ENCODE measurements at places on chromosomes 6 and 20. TPM values are rescaled to one million over a fixed set of nuclear protein-coding genes. Genes with fewer than 3 reads are reported as not detected.

TAF11 gene
- 44.7 TPM for total RNA-seq

BPIFB1 gene
- total RNA-seq = 0.26 TPM

PPP1R3D gene
- 4.0 TPM for total RNA-seq

DNA sequence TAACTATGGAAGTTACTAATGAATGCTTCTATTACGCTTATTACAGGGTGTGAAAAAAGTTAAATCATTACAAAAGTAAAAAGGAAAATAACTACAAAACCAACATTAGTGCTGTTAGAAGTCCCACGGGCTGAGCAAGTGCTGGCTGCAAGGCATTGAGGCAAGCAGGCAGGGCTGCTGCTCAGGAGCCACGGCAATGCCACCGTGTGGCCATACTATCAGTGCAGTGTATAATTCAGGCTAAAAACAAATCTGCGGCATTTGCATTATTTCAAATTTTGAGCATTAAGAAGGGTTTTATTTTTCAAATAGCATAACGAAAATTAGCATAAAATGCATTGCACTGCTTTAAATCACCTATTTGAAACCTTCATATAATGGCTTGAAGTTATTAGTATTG, 17.1 kb downstream of the IFNGR1 start:
- DNase-seq = no peak

DNA sequence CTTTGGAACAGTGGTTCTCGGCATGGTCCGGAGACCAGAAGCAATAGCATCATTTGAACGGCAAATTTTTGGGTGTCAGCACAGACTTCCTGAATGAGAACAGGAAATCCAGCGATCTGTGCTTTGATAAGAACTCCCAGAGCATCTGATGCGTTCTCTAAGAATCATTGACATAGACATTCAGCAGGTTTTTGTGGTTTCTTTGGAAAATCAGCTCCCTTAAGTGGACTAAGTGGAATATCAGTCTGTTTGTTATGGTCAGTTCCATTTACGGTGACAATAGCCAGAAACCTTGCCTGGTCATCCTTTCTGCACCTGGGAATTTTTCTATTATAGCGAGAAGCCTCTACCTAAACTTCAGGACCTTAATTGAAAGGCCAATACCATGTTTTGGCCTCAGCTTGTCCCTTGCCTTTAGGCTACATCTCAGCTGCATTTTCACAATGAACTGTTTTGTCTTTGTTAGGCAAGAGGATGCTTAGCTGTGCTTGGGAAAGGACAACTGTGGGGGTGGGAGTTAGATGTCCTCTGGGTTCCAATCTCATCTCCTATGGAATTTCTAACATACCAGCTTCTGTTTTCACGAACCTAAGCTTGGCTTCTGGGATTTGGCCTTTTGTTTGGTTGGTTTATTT, 299.7 kb downstream of the CDKAL1 start:
- no peak for DNase-seq
